ENCODE measurements at places on chromosomes 7 and 10. TPM values are rescaled to one million over a fixed set of nuclear protein-coding genes. Genes with fewer than 3 reads are reported as not detected.

The UTF1 gene
- total RNA-seq = not detected

The PON1 gene
- 1.3 TPM for total RNA-seq

The SFRP5 gene
- 2.7 TPM for total RNA-seq

The ECHDC3 gene
- total RNA-seq = 10.9 TPM

The RSBN1L gene
- 8.2 TPM for total RNA-seq

The PPP1R9A gene
- 4.0 TPM for total RNA-seq

The TMEM213 gene
- not detected for total RNA-seq
